Fibroblast of mammary gland (primary cell): ENCODE measurements at places on chromosomes 2 and 18.

GRCh38 chr2:122194546-122194945, 439.1 kb downstream of the TSN start:
- no peak for DNase-seq

- no peak for DNase-seq
Observed at GRCh38 chr18:22988208-22988607, 55.1 kb downstream of the RBBP8 start.

DNA sequence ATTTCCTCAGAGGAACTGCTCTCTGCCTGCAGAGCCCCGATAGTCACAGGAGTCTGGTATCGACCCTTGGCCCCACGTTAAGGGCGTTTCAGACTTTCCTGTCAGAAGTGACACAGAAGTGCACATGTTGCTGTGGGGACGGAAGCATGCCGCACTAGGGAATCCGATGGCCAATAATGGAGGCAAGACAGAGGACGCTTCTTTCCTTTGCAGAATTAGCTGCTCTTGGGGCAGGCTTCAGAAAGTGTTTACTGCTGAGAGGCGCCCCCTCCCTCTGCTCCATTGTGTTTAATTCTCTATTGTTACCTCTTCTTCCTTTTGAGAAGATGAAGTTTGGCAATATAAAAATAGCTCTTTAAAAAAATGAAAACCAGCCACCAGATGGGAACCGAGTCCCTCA, 118.6 kb upstream of the EML6 start:
- no peak for DNase-seq

- DNase-seq, result peak; percentile 85
Observed at GRCh38 chr18:56711708-56712445, 60.7 kb downstream of the WDR7 start.

GRCh38 chr2:44969936-44970335, 28.4 kb downstream of the SIX3 start:
- DNase-seq, result no peak

DNA sequence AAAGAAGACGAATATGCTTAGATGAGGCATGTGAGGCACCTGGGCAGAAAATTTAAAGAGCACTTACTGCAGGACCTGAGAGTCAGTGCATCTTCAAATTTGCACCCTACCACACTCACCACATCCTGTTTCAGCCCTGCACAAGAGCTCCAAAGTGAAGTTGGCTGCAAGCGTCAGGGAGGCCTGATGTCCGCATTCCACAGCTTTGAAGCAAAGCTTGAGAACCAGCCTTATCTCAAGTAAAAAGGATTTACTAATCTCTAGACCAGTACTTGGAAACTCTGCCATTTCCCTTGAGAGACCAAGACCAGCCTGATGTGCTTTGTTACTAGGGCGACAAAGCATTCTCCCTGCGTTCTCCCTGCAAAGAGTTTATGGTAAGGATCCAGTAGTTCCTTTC, 3.4 kb upstream of the ASNSD1 start:
- no peak for DNase-seq

DNA sequence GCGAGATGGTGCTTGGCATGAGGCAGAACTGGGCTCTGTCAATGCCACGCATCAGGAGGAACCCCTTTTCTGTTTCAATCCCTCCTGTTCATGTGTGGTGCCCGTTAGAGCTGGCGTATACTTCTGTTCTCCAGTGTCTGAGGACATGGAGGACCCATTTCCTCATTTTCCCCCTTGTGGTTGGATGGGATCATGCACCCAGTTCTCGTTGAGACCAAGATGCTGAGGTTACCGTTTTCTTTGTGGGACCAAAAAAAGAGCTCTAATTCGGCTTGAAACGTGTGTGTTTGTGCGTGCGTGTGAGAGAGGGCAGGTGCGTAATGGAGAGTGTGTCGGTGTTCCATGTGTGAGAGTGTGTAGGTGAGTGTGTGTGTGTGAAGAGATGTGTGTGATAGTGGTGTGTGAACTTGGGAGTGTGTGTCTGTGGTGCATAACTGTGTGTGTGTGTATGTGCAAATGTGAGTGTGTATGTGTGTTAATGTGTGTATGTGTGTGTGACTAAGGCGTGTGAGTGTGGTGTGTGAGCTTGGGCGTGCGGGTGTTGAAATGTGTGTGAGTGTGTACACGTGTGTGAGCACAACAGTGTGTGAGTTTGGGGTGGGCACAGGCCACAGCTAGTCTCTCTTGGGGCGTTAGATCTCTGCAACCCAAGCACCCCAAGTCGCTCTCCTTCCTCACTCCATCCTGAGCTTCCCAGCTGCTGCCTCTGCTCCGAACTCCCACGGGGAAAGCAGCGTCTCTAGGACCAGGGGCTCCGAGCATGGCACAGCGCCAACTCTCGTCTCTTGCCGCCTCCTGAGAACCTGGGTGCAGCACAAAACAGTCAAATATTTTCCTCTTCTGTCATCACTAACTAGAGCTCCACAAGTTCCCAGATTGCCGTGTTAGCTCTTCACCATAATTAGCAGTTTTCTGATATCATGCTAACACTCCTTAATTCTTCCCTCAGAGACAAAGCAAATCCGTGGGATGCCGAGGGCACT, 75.8 kb downstream of the LONRF2 start:
- DNase-seq, result peak; percentile 25

- DNase-seq, result peak; percentile 46
Observed at GRCh38 chr2:192029089-192029488, 165.6 kb downstream of the TMEFF2 start.

- no peak for DNase-seq
Observed at GRCh38 chr2:98516571-98516970, 71.9 kb downstream of the INPP4A start.

DNA sequence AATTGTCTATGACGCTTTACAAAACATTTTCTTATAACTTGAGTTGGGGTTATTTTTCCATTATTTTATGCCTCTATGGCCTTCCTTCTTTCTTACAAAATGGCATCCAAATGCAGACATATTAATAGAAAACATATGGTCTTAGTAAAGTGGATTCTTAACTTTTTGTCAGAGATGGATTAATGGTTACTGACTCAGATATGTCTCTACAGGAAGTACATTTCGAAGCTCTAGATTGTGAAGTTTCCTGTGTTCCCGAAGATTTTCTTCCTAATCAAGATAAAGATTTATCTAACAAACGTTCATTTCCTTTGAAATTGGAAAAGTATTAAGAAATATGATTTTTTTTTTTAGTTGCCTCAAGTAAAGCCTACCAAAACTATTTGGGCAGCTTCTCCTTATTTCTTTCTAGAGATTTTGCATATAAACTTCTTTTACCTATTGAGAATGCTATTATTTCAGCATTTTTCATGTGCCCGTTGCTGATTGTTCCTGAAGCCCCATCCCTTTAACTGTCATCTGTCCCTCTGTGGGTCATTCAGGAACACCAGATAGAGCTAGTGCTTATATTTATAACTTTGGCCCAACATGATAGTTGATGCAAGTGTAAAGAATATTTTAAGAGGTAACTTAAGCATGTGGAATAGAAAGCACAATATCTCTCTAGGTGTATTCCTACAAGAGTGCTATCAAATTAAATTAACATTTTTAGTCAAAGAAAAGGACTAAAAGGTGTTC, 498.0 kb downstream of the CCDC85A start:
- peak; percentile 77 for DNase-seq

DNA sequence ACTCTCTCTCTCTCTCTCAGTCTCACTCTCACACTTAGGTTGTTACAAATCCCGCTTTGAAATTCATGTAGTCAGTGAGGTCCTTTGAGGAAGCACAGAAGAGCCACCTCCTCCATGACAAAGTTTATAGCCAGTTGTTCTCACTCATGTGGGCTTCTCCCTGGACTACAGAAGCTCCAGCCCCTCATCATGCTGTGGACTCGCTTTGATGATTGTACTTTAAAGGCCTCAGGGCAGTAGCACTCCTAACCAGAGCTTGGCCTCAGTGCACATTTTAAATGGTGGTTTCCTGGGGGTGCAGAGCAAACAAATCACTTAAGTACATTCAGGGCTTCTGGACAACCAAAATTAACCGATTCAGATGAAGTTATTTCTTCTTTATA, 115.7 kb downstream of the MTCL1 start:
- no peak for DNase-seq

GRCh38 chr2:192146069-192147015, 48.4 kb downstream of the TMEFF2 start:
- peak; percentile 89 for DNase-seq

GRCh38 chr2:42220566-42220965, 51.4 kb downstream of the EML4 start:
- DNase-seq, result no peak

DNA sequence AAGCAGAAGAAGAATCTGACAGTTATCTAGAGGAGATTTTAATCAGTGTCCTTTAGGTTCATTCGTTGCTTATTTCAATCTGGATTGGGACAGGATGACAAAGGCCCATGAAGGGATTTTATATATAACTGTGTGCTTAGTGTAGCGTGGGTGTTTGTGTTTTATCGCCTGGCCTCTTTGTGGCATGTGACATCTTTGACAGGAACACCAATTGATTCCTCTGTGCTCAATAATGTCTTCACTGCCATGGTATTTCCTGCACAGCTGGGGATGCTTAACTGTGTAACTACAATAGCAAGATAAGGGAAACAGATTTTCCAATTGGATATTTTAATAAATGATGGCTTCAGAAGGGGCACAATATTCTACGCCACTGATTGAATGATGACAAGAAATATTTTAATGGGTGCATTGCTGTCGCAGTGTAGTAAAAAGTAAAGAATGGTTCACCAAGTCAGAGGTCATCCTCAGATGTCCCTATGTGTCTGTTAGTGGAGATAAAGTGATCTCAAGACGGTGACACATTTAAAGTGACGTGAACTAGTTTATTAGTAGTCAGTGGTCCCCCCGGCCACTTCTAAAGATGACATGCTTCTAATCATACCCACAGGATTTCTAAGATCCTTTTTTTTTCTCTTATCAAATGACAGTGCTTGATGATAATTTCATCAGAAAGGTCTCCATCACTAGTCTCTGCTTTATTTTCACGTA, 160.4 kb downstream of the AGAP1 start:
- no peak for DNase-seq

GRCh38 chr18:57802213-57803102, 657 bp downstream of the ATP8B1 start:
- no peak for DNase-seq

DNA sequence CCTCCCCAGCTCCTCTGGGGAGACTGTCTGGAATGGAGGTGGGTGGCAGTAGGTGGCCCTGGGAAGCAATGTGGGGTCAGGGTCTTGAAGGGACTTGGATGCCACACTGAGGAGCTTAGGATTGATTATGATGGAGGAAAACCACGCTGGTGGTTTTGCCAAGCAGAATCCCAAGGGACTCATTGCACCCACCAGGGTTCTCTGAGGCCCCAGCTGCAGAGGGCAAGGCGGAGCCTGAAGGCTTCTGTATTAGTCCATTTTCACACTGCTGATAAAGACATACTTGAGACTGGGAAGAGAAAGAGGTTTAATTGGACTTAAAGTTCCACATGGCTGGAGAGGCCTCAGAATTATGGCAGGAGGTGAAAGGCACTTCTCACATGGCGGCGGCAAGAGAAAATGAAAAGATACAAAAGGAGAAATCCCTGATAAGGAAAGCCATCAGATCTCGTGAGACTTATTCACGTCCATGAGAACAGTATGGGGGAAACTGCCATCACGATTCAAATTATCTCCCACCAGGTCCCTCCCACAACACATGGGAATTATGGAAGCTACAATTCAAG, 87.2 kb upstream of the YWHAQ start:
- DNase-seq, result no peak

DNA sequence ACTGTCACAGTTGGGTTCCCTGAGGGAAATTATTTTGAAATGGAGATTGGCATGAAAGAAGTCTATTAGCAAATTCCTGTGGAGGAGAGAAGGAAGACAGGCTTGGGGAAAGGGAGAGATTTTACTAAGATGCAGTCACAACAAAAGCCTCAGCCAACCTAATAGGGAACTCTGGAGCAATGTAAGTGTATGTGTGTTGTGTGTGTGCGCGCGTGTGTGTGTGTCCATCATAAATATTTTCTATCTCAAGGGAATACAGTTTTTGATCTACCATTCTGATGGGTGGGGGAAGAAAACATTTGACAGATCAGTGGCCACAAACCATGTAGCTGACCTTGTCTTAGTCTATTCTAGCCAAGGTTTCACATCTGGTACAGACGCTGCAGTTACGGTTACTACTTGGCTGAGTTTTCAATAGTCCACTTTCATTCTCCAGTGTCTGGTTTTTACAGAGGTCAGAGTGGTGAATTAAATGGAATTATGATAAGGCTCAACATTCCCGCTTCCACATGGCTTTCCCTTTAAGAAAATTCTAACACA, 72.6 kb downstream of the MREG start:
- no peak for DNase-seq

DNA sequence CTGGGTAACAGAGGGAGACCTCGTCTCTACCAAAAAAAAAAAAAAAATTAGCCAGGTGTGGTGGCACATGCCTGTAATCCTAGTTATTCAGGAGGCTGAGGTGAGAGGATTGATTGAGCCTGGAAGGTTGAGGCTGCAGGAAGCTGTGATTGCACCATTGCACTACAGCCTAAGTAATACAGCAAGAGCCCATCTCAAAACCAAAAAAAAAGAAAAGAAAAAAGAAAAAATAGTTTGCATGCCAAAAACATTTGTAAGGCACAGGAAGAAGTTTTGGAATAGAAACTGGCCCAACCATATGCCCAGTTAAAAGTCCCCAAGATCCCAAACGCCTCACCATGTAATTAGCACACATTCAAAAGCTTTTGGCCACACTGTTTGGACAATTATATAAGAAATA, 13.4 kb upstream of the ACOXL start:
- DNase-seq, result no peak

GRCh38 chr2:148721520-148721931, 77.0 kb downstream of the EPC2 start:
- DNase-seq, result peak; percentile 34

- DNase-seq, result peak; percentile 92
Observed at GRCh38 chr2:64730551-64731262, 77.0 kb upstream of the SERTAD2 start.

DNA sequence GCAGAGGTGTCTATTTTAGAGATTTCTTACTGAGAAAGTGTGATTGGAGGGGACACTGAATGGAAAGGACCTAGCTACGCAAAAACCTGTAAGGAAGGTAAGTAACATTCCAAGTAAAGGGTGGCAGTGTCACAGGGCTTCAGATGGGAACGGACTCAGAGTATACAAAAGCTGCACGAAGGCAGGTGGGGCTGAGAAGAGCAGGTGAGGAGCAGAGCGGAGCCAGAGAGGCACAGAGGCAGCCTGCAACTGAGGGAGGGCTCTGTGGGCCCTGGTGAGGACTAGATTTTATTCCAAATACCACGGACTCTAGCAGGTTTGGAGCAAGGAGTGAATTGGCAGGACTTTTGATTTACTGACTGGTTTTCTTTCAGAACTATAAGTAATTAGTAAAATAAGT, 331.3 kb upstream of the PKDCC start:
- no peak for DNase-seq

GRCh38 chr2:1662606-1663180, 81.6 kb downstream of the PXDN start:
- DNase-seq, result no peak

GRCh38 chr2:126620302-126620701, 35.7 kb upstream of the GYPC start:
- no peak for DNase-seq

DNA sequence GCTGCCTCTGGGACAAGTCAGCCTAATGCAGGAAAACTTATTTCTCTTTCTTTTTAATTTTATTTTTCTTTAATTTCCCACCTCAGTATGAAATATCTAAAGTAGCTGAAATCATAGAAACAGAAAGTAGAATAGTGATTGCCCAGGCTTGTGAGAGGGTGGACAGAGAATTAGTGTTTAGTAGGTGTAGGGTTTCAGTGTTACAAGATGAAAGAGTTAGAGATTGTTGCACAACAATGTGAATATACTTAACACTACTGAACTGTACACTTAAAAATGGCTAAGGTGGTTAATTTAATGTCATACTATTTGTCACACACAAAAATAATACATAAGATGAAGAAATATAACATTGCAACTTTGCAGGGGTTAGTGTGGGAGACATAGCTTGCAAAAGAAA, 80.8 kb downstream of the NAT8 start:
- peak; percentile 12 for DNase-seq

- no peak for DNase-seq
Observed at GRCh38 chr18:63799189-63799588, 24.0 kb downstream of the SERPINB7 start.
